ENCODE measurements at places on chromosomes 4 and X. TPM values are rescaled to one million over a fixed set of nuclear protein-coding genes. Genes with fewer than 3 reads are reported as not detected.

Gene MTNR1A
- 0.21 TPM for total RNA-seq

Gene SYP
- 0.51 TPM for total RNA-seq

Gene SLC25A31
- not detected for total RNA-seq

Gene MAPK10
- total RNA-seq: 5.5 TPM

Gene CTAG1B
- total RNA-seq: not detected

Gene TMEM156
- 9.5 TPM for total RNA-seq

Gene JADE3
- total RNA-seq: 6.1 TPM

Gene SMARCA1
- total RNA-seq: 19.4 TPM

Gene GAGE12H
- total RNA-seq: not detected

Gene NWD2
- total RNA-seq: not detected

Gene PCSK1N
- total RNA-seq: 13.2 TPM

Gene GATB
- total RNA-seq: 35.7 TPM

Gene CSTF2
- total RNA-seq: 18.8 TPM

Gene CFI
- total RNA-seq: 0.21 TPM

Gene S100G
- total RNA-seq: not detected

Gene FRMD7
- total RNA-seq: not detected

Gene DNAJB14
- total RNA-seq: 18.6 TPM

Gene TXK
- not detected for total RNA-seq

Gene TCEANC
- total RNA-seq: 1.3 TPM

Gene CLIC2
- total RNA-seq: not detected

Gene TRMT2B
- 9.7 TPM for total RNA-seq

Gene SASH3
- not detected for total RNA-seq

Gene MAGEC2
- total RNA-seq: not detected

Gene CA5B
- total RNA-seq: 2.7 TPM

Gene ASB9
- total RNA-seq: 2.6 TPM

Gene SLC26A1
- total RNA-seq: not detected

Gene PPP2R2C
- 1.2 TPM for total RNA-seq

Gene GPM6B
- total RNA-seq: 5.7 TPM

Gene ARAP2
- total RNA-seq: 33.4 TPM

Gene LIMCH1
- total RNA-seq: 2.4 TPM

Gene CLDN22
- not detected for total RNA-seq

Gene AKAP17A
- total RNA-seq: 22.2 TPM

Gene ZCCHC4
- total RNA-seq: 15.9 TPM

Gene NEUROG2
- not detected for total RNA-seq

Gene SOWAHB
- 21.4 TPM for total RNA-seq

Gene TEX13B
- total RNA-seq: not detected

Gene DCLK2
- 0.19 TPM for total RNA-seq

Gene C4orf36
- total RNA-seq: 3.5 TPM

Gene POLA1
- total RNA-seq: 6.2 TPM

Gene ANXA10
- not detected for total RNA-seq

Gene FAM149A
- 2.4 TPM for total RNA-seq

Gene CENPVL2
- total RNA-seq: not detected

Gene TENM3
- 7.7 TPM for total RNA-seq

Gene NSUN7
- 1.5 TPM for total RNA-seq

Gene CNKSR2
- 3.3 TPM for total RNA-seq

Gene MANBA
- total RNA-seq: 24.8 TPM

Gene PABPC4L
- 0.37 TPM for total RNA-seq

Gene ENAM
- not detected for total RNA-seq

Gene CPE
- total RNA-seq: 17.7 TPM

Gene SCLT1
- 9.0 TPM for total RNA-seq

Gene PPP1R2C
- not detected for total RNA-seq

Gene WDR19
- total RNA-seq: 4.2 TPM

Gene RAB9B
- total RNA-seq: 0.19 TPM

Gene ERVMER34-1
- total RNA-seq: 4.2 TPM

Gene SYN1
- 0.33 TPM for total RNA-seq

Gene OTUD5
- total RNA-seq: 32.0 TPM

Gene MFAP3L
- 2.0 TPM for total RNA-seq

Gene LGI2
- total RNA-seq: not detected

Gene GPR173
- total RNA-seq: 0.28 TPM
